ENCODE measurements at places on chromosomes 2 and 18. TPM values are rescaled to one million over a fixed set of nuclear protein-coding genes. Genes with fewer than 3 reads are reported as not detected.

- no peak for DNase-seq
Measured at GRCh38 chr2:197381641-197382040, 53.2 kb downstream of the SF3B1 start.

Gene C2orf78
- not detected for total RNA-seq

DNA sequence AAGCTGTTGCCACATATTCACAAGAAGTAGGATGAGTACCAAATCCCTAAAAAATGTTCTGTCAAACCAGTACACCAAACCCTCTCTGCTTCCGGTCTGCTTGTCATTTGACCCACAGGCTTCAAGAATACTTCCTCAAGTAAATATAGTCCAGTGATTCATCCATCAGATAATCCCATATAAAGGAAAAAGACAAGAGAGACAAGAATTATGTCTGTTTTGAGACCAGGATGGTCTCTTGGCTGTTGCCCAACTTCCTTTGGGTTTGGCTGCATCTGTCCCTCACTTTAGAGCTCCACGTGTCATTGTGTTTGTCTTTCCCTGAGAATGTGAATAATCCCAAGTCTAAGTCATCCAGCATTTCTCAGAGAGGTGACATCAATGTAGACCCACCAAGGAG lies 91.5 kb upstream of the NRP2 start:
- DNase-seq, result no peak

DNA sequence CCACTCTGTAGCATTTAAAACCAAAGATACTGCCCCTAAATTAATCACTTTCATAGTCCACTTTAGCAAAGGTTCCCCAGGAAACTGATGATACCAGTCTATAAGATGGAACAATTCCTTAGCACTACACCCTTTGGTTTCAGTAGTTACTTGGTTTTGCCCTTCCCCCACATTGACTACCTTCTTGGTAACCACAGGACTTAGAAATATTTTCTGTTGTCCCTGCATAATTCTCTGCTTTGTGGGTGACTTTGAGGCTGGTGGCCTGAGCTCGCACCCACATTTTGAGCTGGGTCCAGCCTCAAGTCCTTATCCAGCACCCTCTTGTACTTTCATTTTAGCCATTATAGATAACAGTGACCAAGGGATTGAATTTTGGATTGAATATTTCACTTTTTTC lies 23.1 kb downstream of the ELP2 start:
- no peak for DNase-seq

DNA sequence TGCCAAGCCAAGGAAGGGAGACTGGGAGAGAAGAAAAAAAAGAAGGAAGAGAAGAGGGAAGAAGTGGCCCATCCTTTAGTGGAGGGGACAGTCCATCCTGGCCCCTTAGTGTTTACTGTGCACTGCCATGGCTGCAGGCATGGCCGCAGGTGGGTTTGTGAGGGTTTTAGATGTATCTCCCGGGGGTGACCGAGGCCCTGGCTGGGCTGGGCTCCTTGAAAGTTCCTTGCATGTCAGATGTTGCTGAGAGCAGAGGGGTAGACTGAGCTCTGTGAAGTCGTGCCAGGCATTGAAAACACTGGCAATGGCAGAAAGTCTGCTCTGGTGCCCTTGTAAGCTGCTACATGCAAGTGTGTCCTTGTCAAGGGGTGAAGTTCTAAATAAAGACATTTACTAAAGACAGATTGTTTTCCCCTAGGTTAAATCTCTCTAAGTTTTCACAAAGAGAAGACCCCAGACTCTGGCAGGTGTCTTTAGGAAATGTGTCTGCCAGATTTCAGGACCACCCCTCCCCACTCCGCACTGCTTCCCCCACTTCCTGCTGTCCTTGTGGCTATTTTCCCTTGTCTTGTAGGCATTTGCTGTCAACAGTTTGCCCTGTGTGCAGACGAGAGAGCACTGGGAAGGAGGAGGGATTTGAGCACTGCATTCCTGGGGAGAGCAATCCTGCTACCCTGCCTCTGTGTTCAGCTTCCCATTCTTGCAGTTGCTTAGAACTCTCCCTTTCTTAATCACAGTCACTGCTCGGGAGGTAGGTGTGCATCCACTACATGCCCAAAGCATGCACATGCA lies 68.4 kb downstream of the ACOXL start:
- no peak for DNase-seq

Gene ACVR1C
- 0.37 TPM for total RNA-seq

- no peak for DNase-seq
Measured at GRCh38 chr2:156423674-156424282, 12.4 kb upstream of the GPD2 start.

Gene SERPINB4
- not detected for total RNA-seq

- DNase-seq, result no peak
Measured at GRCh38 chr2:26550276-26551015, 72.5 kb upstream of the OTOF start.

Gene SCN9A
- total RNA-seq, result 32.9 TPM

- DNase-seq, result no peak
Measured at GRCh38 chr2:26463244-26464192, 14.4 kb downstream of the OTOF start.

DNA sequence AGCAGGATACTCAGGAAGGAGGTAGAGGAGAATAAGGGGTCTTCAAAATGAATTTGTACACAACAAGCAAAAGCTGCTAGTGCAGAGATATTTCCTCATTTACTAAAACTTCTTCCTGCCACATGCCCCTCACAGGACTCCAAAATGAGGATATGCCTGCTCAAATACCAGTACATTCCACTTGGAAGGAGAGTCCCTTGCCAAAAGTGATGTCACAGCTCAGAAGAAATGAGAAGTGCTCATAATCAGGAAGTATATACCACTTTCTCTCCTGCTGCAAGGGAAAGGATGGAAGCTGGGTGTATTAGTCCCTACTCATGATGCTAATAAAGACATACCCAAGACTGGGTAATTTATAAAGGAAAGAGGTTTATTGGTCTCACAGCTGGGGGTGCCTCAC lies 87.7 kb upstream of the FSHR start:
- DNase-seq, result no peak

- DNase-seq, result no peak
Measured at GRCh38 chr2:147712051-147712450, 132.8 kb upstream of the ACVR2A start.

DNA sequence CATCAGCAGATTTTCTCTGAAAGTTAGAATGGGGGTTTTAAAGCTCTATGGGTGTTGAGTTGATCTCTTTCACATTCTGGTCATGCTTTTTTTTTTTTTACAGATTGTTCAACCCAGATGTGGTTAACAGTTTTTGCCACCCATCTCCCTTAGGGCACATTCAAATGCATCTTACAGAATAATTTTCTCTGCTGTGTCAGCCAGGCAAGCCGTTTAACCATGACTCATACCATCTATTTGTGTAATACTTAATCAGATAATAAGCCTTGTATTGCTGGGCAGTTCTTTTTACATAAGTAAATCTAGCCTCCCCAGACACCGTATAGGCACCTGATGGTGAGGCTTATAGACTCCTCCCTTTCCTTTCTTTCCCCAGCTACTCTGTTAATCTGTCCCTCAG lies 62.0 kb downstream of the TGIF1 start:
- DNase-seq, result no peak

DNA sequence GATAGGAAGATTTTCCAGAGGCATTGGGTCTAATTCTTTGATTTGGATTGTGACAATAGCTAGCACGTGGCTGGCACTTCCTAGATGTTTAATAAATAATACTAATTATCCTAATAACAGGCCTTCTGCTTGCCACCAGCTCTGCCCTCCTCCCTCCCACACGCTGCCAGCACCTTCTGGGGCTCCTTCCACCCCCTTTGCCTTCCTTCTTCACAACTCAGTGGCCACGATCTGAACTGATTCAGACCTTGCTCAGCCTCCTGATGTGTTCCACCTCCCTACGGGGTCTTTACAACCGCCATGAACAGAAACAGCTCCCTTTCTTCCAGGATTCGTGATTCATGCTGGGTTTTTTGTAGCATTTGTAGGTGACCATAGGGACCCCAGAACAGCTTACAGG lies 310.3 kb upstream of the HS6ST1 start:
- no peak for DNase-seq

- no peak for DNase-seq
Measured at GRCh38 chr2:42568401-42569115, at the start of gene MTA3. TSS of gene MTA3 (plus strand) at chr2:42568632. CDS start at chr2:42568746, 114 bp downstream.

Gene BZW1
- 317 TPM for total RNA-seq

Gene SLC20A1
- total RNA-seq, result 59.7 TPM

Gene SH3RF3
- total RNA-seq, result 3.6 TPM

DNA sequence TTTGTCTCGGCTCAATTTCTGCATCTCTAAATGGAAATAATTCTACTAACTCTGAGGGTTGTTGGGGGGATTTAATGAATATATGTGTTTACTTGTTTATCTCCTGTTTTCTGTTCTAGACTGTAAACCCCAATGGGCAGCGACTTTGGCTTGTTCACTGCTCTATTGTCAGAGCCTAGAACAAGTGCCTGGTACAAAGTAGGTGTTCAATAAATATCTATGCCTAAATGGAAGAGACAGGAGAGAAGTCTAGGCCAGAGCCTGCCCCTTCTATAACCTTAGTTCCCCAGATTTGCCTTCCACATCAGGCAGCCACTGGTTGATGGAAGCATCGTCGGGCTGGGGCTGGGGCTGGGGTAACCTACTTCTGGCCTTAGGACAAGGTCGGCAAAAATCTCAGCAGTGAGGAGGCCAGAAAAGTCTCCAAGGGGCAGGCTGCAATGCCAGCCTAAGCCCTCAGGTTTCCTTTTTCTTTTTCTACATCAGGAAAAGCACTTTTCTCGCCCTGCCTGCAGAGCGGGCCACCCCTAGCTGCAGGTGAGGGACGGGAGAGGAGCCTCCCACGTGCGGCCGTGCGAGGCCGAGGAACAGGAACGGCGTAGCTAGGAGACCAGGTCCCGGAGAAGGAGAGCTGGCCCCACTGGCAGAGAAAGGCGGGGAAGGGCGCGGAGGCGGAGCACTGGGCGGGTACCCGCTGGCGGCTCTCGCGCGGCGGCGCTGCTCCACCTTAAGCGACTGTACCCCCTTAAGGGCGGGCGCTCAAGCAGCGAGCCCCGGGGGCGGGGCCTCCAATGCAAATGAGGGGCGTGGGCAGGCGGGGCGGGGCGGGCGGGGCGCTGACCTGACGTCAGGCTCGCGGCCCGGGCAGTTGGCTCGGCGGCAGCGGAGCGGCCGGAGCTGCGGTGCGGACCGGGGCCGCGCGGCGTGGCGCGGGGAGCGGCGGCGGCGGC lies at the start of gene CNNM4:
Gene CNNM4 (plus strand): TSS at position 867 of the 950 bp plus-strand sequence. CDS start 98 bp downstream, outside the sequence.
- peak; percentile 80 for DNase-seq

GRCh38 chr2:43087413-43087812 lies 139.0 kb downstream of the ZFP36L2 start:
- DNase-seq, result no peak

Gene ALPI
- total RNA-seq, result not detected

Measured in urinary bladder (tissue), 4 donors.